ENCODE measurements at places on chromosomes 7 and 10. TPM values are rescaled to one million over a fixed set of nuclear protein-coding genes. Genes with fewer than 3 reads are reported as not detected.

GRCh38 chr10:88841316-88842111 lies 10.1 kb downstream of the ANKRD22 start:
- no peaks in the 10 kb centered on the region for H3K27me3 ChIP-seq
- H3K4me1 ChIP-seq = no peaks in the 10 kb centered on the region
- no peak overlapping the region for H3K27ac ChIP-seq
- no peak overlapping the region for H3K4me3 ChIP-seq

Gene MSMB
- not detected for total RNA-seq

Gene GSAP
- not detected for total RNA-seq

DNA sequence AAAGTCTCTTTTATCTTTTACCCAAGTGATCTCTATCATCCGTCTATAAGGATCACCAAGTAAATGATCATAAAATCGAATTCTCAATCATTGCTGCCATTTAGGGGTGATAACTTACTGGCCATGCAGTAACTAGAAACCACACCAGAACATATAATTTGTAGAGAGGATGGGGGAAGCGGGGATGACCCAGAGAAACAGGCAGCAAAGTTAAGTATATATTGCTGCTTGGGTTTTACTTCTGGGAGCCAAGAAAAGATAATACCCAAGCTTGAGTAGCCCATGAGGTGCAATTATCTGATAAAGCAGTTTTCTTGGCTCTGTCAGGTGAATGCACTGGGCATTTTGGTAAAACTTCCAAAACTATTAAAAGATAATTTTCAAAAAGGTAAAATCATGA lies 18.9 kb downstream of the EXOC6 start:
- H3K27ac ChIP-seq = no peak overlapping the region
- no peaks in the 10 kb centered on the region for H3K4me1 ChIP-seq
- H3K4me3 ChIP-seq = no peak overlapping the region
- no peak for DNase-seq
- H3K27me3 ChIP-seq = no peaks in the 10 kb centered on the region

Gene ANKIB1
- 34.0 TPM for total RNA-seq

Gene MEPCE
- total RNA-seq = 48.2 TPM

DNA sequence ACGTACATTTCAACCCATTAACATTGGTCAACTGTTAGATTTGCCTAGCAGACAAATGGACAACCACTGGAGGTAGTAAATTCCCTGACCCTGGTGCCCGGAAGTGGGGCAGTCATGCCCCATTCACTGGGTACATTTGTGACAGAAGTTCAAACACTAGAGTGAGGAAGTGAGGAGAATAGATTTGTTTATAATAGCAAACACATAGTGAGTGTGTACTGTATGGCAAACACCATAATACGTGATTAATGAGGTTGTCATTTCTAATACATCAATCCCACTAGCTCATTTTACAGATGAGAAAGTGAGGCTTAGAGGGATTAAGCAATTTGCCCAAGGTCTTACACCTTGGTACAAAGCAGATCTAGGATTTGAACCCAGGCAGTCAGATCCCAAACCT lies 181.9 kb upstream of the MKLN1 start:
- no peaks in the 10 kb centered on the region for H3K4me1 ChIP-seq
- H3K36me3 ChIP-seq = no peaks in the 10 kb centered on the region
- no peak for DNase-seq

GRCh38 chr7:116496653-116497052 lies 2.9 kb upstream of the CAV2 start:
- no peak for DNase-seq
- peaks cover 11% of the 10 kb centered on the region for H3K4me1 ChIP-seq
- H3K4me3 ChIP-seq = no peak overlapping the region
- H3K27me3 ChIP-seq = no peaks in the 10 kb centered on the region
- no peaks in the 10 kb centered on the region for H3K36me3 ChIP-seq

GRCh38 chr7:1086588-1087464 lies 1.1 kb upstream of the GPER1 start:
- no peak overlapping the region for H3K4me3 ChIP-seq
- peaks cover 9% of the 10 kb centered on the region for H3K4me1 ChIP-seq
- no peak overlapping the region for H3K27ac ChIP-seq
- peak; percentile 38 for DNase-seq

- no peak overlapping the region for H3K27ac ChIP-seq
- H3K4me3 ChIP-seq = no peak overlapping the region
- no peak for DNase-seq
- no peaks in the 10 kb centered on the region for H3K27me3 ChIP-seq
- no peaks in the 10 kb centered on the region for H3K4me1 ChIP-seq
Measured at GRCh38 chr10:49037187-49037586, 78.1 kb downstream of the VSTM4 start.

DNA sequence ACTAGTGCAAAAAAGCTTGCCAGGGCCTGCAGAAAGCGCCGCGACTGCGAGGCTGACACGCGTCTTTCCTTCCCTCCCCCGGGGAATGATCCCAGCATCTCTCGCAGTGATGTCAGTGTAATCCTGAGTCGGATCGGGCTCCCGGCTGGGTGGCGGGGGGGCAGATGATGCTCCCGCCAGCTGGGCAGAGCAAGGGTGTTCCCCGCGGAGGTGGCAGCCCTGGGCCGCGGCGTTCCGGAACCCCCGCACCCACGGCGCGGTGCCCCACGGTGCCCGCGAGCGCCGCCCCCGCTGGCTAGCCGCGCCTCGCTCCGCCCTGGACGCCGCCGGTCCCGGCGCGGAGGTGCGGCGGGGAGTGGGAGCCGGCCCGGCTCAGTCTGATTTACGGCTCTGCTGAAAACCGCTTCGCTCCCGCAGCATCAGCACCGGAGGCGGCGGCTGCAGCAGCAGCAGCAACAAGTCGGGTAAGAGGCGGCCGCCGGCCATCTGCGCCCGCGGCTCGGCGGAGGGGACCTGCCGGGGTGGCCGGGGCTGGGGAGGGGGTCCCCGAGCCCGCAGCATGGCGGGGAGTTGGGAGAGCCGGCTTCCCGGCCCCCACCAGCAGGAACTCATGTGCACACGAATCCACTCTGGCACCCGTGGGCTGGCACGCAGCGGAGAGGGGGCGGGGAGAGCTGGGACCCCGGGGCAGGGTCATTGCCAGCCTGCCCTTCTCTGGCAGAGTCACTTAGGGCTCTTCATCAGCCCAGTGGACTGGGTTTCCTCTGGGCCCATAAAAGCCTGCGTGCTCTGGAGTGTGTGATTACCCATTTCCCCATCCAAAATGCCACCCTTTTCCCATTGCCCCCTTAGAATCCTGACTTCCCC lies at the start of gene ZNF365:
Gene ZNF365, plus strand, starts transcription at position 375 of the 867 bp plus-strand sequence. CDS start 1,825 bp downstream, outside the sequence.
- H3K27me3 ChIP-seq = no peaks in the 10 kb centered on the region
- no peaks in the 10 kb centered on the region for H3K4me1 ChIP-seq
- DNase-seq = peak; percentile 46
- no peaks in the 10 kb centered on the region for H3K36me3 ChIP-seq
- H3K27ac ChIP-seq = no peak within 1 kb of the TSS

Gene CLRN3
- not detected for total RNA-seq

- H3K27me3 ChIP-seq = no peaks in the 10 kb centered on the region
- H3K36me3 ChIP-seq = peaks cover 10% of the 10 kb centered on the region
Measured at GRCh38 chr7:98284335-98285036, 3.0 kb downstream of the BRI3 start.

DNA sequence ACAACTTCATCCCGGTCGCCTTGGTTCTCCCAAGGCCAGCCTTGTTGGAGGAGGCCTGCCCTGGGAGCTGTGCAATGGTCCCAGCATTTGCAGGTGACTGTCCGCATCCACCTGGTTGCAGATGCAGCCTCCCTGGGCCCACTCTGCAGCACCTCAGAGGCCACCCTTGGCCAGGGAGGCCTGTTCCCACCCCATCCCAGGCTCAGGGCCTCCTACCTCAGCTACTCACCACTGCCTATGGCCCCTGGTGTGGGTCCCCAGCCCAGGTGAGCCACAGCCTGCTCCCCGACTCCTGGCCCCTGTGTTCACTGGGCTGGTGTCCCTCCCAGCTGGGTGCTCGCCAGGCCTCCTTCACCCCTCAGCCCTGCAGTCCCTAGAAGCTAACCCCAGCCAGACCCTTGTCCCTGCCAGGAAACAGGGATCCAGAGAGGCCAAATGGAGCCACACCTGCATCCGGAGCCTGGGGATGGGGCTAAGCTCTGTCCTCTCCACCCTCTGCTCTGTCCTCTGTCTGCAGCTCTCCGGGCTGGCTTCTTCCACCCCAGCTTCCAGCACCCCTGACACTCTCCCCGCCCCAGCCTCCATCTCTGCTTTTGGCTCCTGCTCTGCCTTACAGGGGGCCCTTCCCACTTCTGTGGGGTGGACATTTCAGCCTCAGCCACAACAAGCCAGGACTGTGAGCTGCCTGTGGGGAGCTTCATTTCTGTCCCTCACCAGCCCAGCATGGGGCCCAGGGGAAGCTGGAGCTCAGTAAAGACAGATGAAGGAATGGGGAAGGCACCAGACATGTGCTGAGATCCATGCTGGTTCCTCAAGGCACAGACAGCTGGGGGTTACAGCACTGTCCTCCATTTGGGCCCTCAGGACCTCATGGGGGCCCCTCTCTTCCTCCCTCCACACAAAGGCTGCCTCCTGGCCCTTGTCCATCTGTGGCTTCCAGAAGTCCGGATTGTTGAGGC lies 35.6 kb upstream of the ANTXRL start:
- H3K4me3 ChIP-seq = no peak overlapping the region
- no peak overlapping the region for H3K27ac ChIP-seq
- no peaks in the 10 kb centered on the region for H3K4me1 ChIP-seq

DNA sequence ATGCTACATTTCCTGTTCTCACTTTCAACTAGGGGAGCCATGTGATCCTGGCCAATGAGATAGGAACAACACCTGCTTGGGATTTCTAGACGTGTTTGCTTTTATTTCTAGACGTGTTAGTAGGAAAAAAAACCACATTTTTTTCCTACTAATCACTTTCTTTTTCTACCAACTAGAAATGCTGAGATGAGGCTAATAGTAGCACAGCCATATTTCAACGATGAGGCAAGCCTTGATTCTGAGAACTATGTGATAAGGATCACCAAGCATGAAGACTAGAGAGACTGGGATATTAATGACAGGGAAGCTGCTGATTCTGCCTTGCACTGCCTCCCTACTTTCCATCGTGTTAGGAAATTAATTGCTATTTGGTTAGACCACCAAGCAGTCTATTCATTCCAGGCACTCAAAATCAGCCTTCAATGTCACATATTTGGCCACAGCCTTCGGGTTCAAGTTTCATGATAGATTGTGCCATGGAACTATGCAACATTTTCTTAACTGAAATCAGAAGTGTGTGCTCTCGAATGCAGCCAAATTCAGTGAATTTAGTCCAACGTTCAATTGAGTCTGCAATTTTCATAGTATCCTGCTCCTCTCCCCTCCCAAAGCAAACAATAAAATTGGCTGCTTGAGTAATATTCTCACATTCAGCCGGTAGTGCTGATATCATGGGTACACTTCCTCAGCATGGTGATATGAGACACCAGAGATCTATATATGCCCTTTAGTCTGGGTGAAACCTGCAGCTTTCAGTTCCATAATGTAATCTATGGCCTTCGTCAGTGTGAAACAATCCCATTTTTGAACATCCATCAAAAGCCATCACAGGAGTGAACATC lies 98.1 kb downstream of the GPR37 start:
- H3K36me3 ChIP-seq = no peaks in the 10 kb centered on the region
- no peaks in the 10 kb centered on the region for H3K4me1 ChIP-seq
- no peak overlapping the region for H3K27ac ChIP-seq
- no peak for DNase-seq
- H3K4me3 ChIP-seq = no peak overlapping the region
- H3K27me3 ChIP-seq = no peaks in the 10 kb centered on the region

- no peak overlapping the region for H3K27ac ChIP-seq
- no peaks in the 10 kb centered on the region for H3K27me3 ChIP-seq
- no peaks in the 10 kb centered on the region for H3K36me3 ChIP-seq
- DNase-seq = no peak
Measured at GRCh38 chr10:118963341-118963740, 66.2 kb upstream of the NANOS1 start.

Gene CCDC7
- 12.0 TPM for total RNA-seq

Gene THSD7A
- total RNA-seq = 0.10 TPM

- H3K27ac ChIP-seq = no peak overlapping the region
- H3K4me3 ChIP-seq = no peak overlapping the region
- no peaks in the 10 kb centered on the region for H3K4me1 ChIP-seq
- DNase-seq = peak; percentile 49
- H3K27me3 ChIP-seq = no peaks in the 10 kb centered on the region
- H3K36me3 ChIP-seq = peaks cover 3% of the 10 kb centered on the region
Measured at GRCh38 chr10:93680412-93681047, 21.9 kb downstream of the FRA10AC1 start.

DNA sequence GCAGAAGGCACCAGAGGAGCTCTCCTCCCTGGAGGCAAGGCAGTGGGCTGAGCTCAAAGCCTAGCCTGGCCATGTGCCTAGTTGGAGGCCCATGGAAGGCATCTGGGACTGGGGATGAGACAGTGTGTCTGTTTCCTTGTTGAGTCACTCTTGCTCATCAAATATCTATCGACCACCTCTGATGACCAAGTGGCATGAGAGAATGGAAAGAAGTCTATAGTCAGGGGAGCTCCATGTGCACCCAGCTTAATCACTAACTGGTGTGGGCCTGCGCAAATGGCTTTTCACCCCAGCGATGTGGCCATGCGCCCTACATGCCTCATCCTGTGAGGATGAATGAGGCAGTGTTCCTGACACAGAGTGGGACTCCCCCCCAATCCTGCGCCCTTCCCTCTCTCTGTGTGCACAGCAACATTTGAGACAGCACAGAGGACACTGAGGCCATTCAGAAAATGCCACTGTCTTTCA lies 229.9 kb downstream of the RPS24 start:
- H3K27me3 ChIP-seq = no peaks in the 10 kb centered on the region
- no peak overlapping the region for H3K4me3 ChIP-seq
- no peak overlapping the region for H3K27ac ChIP-seq
- no peaks in the 10 kb centered on the region for H3K4me1 ChIP-seq

GRCh38 chr10:100896876-100897461 lies 15.8 kb upstream of the SLF2 start:
- no peaks in the 10 kb centered on the region for H3K36me3 ChIP-seq
- H3K27ac ChIP-seq = peak overlapping the region; percentile 94
- no peaks in the 10 kb centered on the region for H3K27me3 ChIP-seq
- H3K4me3 ChIP-seq = peak overlapping the region; percentile 21
- DNase-seq = peak; percentile 82

DNA sequence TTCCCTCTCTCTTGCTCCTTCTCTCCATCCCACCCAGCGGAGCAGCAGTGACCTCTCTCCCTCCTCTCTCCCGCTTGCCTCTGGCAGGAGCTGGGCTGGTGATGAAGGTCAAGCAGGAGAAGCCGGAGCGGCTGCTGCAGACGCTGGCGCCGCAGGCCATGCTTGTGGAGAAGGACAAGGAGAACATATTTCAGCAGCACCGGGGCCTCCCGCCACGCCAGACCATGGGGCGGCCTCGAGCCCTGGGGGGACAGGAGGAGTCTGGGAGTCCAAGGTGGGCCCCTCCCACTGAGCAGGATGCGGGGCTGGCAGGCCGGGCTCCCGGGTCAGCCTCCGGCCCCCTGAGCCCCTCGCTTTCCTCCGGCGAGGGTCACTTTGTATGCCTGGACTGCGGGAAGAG lies 17.3 kb downstream of the ZNF775 start:
- DNase-seq = no peak
- no peaks in the 10 kb centered on the region for H3K27me3 ChIP-seq
- H3K4me3 ChIP-seq = no peak overlapping the region
- H3K27ac ChIP-seq = no peak overlapping the region
- peaks cover 4% of the 10 kb centered on the region for H3K36me3 ChIP-seq

- H3K4me1 ChIP-seq = no peaks in the 10 kb centered on the region
- no peak overlapping the region for H3K4me3 ChIP-seq
- H3K36me3 ChIP-seq = no peaks in the 10 kb centered on the region
- peak; percentile 16 for DNase-seq
- no peaks in the 10 kb centered on the region for H3K27me3 ChIP-seq
Measured at GRCh38 chr7:78222001-78222751, 423.6 kb downstream of the PHTF2 start.
